ENCODE measurements at places on chromosomes 3 and 15.

- no peak for DNase-seq
These were observed 2.9 kb downstream of the RBSN start for GRCh38 chr3:15096046-15096445.

- no peak for DNase-seq
These were observed 16.6 kb downstream of the DLG1 start for GRCh38 chr3:197281849-197282248.

GRCh38 chr3:193225302-193226125 is 15.5 kb upstream of the PLAAT1 start:
- DNase-seq, result no peak

- DNase-seq, result no peak
These were observed 10.3 kb downstream of the SKIL start for GRCh38 chr3:170367797-170368196.

DNA sequence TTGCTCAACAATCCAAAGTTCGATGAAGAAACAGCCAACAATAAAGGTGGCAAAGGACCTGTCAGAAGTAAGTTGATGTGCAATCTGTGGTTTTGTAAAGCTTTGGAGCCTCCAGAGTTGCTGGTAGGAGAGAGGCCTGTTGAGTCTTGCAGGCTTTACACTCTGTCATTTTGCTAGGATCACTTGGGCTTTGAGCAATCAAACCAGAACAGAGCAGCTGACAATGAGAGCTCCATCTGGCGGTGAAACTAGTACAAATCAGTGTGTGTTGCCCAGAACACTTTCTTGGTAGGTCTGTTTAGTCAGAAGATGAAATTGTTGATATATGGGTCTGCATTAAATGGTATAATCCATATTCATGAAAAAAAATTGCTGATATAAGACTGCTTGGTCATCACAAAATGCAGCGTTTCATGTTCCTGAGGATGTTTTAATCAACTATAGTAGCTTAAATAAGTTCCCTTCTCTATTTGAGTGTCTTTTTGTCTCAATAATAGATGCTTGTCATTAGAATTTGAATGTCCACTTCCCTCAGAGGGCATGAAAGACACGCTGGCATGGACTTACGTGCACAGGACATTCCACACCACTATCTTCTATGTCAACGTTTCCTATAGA is 25.7 kb downstream of the TMOD2 start:
- peak; percentile 63 for DNase-seq

GRCh38 chr15:67051088-67052045 is 14.0 kb upstream of the SMAD3 start:
- DNase-seq, result no peak

GRCh38 chr15:91132079-91132478 is 32.0 kb downstream of the SV2B start:
- no peak for DNase-seq
